ENCODE measurements at places on chromosomes 1 and 21.

GRCh38 chr21:44013380-44014088 is 1.4 kb downstream of the TRAPPC10 start:
- no peak for DNase-seq

GRCh38 chr1:177307771-177308170 is 137.0 kb downstream of the BRINP2 start:
- DNase-seq = no peak

GRCh38 chr1:16975211-16975610 is 5.2 kb downstream of the MFAP2 start:
- DNase-seq = no peak

- no peak for DNase-seq
These were observed 1.5 kb upstream of the RUNX1 start for GRCh38 chr21:35050348-35051286.

DNA sequence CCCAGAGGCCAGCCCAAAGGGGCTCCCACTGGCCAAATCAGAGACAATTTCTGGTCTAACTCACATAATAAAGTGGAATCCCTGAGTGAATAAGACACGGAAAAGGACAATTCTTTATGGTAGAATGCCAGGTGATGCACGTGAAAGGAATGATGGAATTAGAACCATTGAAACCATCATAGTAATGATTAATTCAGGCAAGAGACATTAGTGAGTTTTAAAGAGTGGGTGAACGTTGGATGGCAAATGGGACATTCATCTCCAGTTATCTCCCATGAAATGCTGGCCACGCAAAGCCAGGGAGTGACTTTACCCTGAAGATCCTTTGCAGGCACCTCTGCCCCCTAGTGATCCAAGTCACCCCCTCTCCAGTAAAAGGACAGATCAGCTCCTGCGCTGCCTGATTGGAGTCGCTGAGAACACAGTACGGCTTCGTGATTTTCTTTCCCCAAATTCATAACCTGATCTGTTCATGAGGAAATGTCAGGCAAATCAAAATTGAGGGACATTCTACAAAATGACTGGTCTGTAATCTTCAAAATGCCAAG is 87.5 kb downstream of the AJAP1 start:
- peak; percentile 33 for DNase-seq

GRCh38 chr1:183318433-183318832 is 99.7 kb downstream of the NMNAT2 start:
- peak; percentile 22 for DNase-seq

GRCh38 chr1:36920801-36921405 is 113.4 kb downstream of the GRIK3 start:
- no peak for DNase-seq

GRCh38 chr1:118206966-118207365 is 21.9 kb upstream of the SPAG17 start:
- DNase-seq = no peak

DNA sequence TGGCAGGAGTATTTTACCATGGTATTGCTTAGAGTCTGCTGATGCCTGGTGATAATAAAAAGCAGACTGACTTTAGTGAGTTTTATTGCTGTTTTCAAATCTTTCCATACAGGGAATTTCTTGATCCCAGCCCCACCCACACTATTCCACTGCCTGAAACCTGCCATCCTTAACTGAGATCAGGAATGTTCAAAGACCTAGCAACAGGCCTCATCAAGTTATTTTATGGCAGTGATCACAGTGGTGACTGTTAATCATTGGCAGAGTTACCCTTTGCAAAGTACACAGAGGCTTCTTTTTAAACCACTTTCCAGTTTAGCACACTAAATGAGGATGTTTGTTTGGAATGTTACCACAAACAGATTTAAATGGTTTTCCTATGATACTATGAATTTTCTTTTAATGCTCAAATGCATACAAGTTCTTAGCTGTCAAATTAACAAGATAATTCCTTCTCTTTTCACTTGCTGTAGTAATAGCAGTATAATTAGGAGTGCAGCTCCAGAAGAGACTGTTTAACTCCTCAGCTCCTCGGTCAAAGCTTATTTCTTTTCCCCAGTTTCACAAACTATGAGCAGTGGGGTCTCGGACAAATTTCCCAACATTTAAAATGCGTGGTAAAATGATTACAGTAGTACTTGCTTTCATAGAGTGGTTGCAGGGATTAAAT is 69.9 kb upstream of the USP25 start:
- DNase-seq = no peak

- no peak for DNase-seq
These were observed 6.2 kb upstream of the MIXL1 start for GRCh38 chr1:226217273-226217672.

DNA sequence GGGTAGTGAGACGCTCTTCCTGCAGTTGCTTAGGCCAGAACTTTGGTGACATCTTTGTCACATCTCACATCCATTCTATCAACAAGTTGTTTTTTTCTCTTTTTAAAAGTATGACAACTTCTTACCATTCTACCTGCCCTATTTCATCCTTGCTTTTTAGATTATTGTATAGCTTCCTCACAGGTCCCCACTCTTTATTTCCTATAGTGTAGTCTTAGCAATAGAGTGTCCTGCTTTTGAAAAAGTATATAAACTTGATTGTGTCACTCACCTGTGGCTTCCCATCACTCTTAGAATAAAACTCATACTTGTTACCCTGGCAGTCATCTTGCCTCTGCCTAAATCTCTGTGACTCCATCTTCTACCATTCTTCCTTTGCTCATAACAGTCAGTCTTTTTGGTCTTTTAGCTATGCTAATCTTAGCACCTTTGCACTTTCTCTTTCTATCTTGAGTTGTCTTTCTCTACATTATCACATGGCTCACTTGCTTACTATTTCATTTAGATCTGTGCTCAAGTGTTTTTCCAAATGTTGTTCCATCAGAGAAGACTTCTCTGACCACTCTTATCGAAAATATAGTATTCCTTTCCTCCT is 9.5 kb downstream of the CDC73 start:
- no peak for DNase-seq

GRCh38 chr21:31948676-31949075 is 75.9 kb downstream of the HUNK start:
- no peak for DNase-seq

All from midbrain (tissue), 1 donor.